ENCODE measurements at places on chromosomes 12 and 14. TPM values are rescaled to one million over a fixed set of nuclear protein-coding genes. Genes with fewer than 3 reads are reported as not detected.

- no peak for DNase-seq
Measured at GRCh38 chr14:35409595-35409994, 5.0 kb upstream of the NFKBIA start.

- DNase-seq: no peak
Measured at GRCh38 chr12:2163177-2163941, 110.6 kb downstream of the CACNA1C start.

GRCh38 chr14:50366115-50366514 lies 30.6 kb downstream of the CDKL1 start:
- no peak for DNase-seq

GRCh38 chr12:92000597-92000996 lies 145.0 kb downstream of the BTG1 start:
- DNase-seq: no peak

GRCh38 chr12:70468741-70469140 lies 102.7 kb downstream of the KCNMB4 start:
- DNase-seq: no peak

DNA sequence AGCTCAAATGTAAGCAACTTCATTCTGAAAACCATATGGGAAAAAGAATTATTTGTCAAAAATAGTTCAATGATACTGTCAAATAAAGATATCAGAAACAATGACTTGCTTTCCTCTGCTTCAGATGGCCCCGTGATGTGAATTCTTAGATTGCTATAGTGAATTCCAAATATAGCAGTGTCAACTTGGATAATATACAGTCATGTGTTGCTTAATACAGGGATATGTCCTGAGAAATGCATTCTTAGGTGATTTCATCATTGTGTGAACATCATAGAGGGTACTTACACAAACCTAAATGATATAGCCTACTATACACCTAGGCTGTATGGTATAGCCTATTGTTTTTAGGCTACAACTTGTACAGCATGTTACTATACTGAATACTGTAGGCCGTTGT lies 108.7 kb upstream of the MIS18BP1 start:
- DNase-seq: no peak

- DNase-seq: no peak
Measured at GRCh38 chr12:26878661-26879119, 45.7 kb upstream of the ITPR2 start.

GRCh38 chr14:52244997-52245396 lies 22.5 kb upstream of the PTGDR start:
- no peak for DNase-seq

- no peak for DNase-seq
Measured at GRCh38 chr12:1851151-1851701, 30.9 kb downstream of the LRTM2 start.

- no peak for DNase-seq
Measured at GRCh38 chr12:3110578-3110977, 33.4 kb downstream of the TSPAN9 start.

DNA sequence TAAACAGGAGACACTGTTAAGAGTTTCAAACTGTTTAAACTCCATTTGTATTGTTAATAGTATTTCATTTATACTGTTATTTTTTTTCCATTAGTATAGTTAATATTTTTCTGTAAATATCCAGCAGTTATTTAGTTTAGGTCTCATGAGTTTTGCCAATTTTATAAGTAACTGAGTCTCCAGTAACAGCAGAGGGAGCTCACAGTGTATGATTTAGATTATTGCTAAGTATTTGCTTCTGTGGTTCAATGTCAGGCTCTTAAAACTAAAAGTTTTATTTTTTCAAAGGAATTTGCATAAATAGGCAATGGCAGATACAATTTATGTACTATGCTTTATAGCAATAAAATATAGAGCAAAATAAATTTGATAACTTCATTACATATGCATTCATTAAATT lies 209.7 kb downstream of the ATXN7L3B start:
- DNase-seq: no peak

- DNase-seq: peak; percentile 98
Measured at GRCh38 chr12:6363330-6364043, 11.9 kb downstream of the SCNN1A start.

- no peak for DNase-seq
Measured at GRCh38 chr14:95387826-95388445, 68.2 kb upstream of the CLMN start.

DNA sequence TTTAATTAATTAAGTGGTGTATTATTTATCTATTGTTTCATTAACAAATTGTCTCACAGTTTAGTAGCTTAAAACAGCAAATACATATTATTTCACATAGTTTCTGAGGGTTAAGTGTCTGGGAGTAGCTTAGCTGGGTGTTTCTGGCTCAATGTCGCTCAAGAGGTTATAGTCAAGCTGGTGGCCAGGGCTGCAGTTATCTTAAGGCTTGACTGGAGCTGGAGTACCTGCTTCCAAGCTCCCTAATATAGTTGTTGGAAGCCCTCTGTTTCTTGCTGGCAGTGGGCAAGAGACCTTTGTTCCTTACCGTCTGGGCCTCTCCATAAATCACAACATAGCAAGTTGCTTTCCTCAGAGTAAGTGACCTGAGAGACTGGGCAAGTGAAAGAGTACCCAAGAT lies 66.6 kb downstream of the RAD51B start:
- DNase-seq: no peak

DNA sequence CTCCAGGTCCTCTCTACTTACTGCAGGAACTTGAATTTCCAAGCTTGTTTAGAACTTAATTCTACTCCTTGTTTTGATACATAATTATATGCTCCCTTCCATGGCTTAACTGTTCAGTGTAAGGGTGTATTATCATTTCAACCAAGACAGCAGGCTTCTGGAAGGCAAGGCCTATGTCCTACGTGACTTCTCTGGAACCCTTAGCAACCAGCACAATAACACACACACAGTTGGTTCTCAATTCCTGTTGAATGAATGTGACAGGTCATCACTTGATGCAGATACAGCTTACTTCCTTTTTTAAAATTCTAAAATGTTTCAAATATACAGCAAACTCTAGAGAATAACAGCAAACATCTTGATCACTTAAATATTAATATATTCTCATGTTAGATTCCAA lies 77.7 kb upstream of the COCH start:
- no peak for DNase-seq

GRCh38 chr12:60112763-60113162 lies 516.9 kb downstream of the SLC16A7 start:
- no peak for DNase-seq

DNA sequence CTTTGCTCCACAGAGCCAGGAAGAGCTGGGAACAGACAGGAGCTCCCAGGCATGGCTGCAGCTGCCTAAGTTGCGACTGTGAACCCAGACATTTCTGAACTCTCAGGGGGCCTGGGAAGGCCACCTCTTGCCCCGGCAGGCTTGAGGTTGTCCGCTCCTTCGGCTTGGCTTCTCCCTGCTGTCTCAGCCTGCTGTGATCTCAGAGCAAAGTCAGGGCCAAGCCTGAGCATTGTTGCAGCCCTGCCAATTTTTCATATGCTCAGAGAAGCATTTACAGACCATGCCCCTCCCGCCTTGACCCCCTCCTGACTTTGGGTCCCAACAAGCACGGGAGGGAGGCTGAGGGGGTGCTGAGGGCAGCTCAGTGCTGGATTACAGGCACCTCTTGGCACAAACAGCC lies 1439.1 kb upstream of the FLRT2 start:
- DNase-seq: no peak

DNA sequence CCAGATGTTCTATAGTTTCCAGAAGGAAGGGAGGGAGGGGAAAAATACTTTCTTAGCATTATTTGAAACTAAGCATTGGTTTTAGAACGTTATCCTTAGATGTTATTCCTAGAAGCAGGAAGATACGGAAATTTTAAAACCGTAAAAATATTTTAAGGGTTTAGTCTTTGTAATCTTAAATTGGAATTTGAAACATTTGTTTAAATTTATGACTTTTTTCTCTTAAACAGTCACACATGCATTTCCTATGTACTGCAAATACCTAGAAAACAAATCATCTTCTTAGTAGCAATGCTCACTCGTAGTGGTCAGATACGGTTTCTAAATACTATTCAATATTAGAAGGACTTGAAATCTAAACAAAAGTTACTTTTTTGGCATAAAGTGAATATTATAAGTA lies 282.0 kb downstream of the ERC1 start:
- no peak for DNase-seq

DNA sequence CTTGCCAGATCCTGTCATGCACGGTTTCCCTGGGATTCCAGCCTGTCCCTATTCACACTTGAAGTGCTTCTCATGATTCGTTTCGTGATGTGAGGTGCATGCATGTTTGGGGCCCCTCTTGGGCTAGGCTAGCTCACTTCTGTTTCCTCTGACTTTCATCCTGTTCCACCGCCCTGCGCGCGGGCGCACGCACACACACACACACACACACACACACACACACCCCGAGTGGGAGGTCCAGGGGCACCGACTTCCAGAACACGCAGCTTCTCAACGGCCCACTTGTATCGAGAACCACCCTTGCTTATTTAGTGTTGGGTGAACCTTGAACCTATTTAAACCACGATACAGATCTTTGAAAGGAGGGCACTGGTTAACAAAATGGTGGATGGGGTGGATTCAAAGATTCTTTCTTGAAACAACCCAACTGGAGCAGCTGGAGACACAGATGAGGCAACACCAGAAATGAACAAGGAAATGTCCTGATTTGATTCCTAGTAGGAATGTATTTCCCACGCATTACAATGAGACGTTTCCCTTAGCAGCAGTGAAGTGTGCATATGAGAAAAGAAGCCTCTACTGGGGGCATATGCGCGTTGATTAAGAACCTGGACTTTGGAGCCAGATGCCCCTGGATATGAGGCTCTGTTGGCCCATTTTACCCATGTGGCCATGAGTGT lies 16.3 kb downstream of the ELK3 start:
- DNase-seq: no peak

- DNase-seq: no peak
Measured at GRCh38 chr12:63155375-63155774, 4.4 kb upstream of the AVPR1A start.

GRCh38 chr14:78491048-78491447 lies 320.9 kb downstream of the NRXN3 start:
- no peak for DNase-seq

- no peak for DNase-seq
Measured at GRCh38 chr14:96384740-96385139, 7.2 kb upstream of the AK7 start.

GRCh38 chr12:57591782-57592325 lies 862 bp downstream of the PIP4K2C start:
- no peak for DNase-seq

DNA sequence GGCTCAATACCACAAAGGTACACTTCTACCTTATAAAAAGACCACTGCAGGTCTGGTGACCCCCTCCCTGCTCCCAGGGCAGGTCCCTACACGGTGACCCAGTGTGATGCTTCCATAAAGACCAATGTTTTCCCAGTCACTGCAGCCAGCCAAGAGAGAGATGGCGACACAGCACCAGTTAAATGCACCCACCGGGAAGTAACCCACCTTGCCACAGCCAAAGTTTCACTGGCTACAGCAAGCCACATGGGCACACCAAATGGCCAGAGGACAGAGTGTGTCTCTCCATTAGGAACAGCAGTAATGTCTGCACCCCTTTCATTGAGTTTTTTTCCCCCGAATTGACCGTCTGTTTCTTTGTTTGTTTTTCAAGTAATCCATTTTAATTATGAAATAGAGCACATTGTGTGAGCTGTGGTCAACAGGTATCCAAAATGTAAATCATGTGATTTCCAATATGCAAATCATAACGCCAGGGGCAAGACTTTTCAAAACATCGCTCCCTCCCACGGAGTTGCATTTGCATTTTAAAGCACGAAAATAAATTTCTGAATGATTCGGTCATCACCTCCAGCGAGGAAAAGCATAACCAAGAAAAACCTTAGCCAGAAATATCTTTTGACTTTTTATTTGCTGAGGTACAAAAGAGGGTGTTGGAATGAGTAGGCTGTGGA lies 48.9 kb upstream of the EML1 start:
- DNase-seq: peak; percentile 85

The LMO3 gene
- 10.9 TPM for total RNA-seq

The AVPR1A gene
- not detected for total RNA-seq

The FCF1 gene
- total RNA-seq: 24.9 TPM

The LTB4R gene
- total RNA-seq: 4.2 TPM

The CDCA3 gene
- total RNA-seq: 115 TPM

The SLC10A1 gene
- total RNA-seq: not detected

The FOXG1 gene
- 0.14 TPM for total RNA-seq

The EML5 gene
- 0.38 TPM for total RNA-seq

The HECTD4 gene
- 11.9 TPM for total RNA-seq

The CRIP1 gene
- total RNA-seq: 0.96 TPM

The CIT gene
- 27.7 TPM for total RNA-seq

The LRFN5 gene
- total RNA-seq: 7.5 TPM

The LBHD2 gene
- total RNA-seq: not detected

The TGM1 gene
- total RNA-seq: 0.21 TPM

The ESPL1 gene
- 43.6 TPM for total RNA-seq
